ENCODE measurements at places on chromosomes 3 and 15.

DNA sequence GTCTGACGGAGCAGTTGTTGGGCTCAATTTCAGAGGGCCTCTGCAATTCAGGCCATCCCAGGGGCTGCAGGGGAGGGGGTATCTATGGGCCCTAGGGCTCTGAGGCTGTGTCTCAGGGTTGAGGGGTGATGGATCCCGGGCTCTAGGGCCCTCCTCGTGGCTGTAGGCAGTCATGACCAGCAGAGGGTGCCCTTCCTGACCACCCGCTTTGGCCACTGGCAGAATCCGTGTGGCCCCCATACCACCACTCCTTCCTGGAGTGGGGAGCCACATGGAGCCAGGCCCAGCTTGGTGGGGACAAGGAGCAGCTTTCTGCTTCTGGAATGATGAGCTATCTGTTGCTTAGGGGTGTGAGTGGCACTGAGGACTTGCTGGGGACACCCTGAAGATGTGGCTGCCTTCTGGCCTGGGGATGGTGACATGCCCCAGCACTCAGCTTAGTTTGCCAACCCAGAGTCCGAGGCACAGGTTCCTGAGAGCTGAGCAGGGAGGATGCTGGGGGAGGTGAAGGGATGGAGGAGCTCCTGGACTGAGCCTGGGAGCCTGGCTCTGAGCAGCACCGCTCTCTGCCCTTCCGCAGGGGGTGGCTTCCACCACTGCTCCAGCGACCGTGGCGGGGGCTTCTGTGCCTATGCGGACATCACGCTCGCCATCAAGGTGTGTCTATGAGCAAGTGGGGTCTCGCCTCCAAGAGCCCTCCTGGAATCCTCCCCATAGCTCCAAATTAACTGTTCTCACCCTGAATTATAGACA is 20.2 kb downstream of the HDAC11 start:
- no peak for DNase-seq

- DNase-seq, result peak; percentile 9
Observed at GRCh38 chr3:27483117-27484014, 818 bp downstream of the SLC4A7 start.

DNA sequence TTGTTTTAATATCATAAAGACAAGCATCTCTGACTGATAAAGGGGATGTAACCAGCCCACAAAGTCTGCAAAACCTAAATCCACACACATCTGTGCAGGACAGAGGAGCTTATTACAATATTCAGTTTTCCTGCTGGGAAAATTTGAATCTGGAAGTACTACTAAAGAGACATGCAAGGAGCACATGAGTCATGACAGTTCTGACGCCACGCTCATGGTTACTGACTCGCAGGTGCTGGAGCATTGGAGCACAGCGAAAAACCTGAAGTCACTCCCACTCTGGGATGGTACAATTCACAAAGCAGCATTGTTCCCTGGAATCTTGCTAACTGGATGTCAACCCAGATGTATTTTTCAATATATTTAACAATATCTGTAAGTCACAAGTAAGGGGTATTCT is 7.6 kb upstream of the ISL2 start:
- DNase-seq, result no peak

DNA sequence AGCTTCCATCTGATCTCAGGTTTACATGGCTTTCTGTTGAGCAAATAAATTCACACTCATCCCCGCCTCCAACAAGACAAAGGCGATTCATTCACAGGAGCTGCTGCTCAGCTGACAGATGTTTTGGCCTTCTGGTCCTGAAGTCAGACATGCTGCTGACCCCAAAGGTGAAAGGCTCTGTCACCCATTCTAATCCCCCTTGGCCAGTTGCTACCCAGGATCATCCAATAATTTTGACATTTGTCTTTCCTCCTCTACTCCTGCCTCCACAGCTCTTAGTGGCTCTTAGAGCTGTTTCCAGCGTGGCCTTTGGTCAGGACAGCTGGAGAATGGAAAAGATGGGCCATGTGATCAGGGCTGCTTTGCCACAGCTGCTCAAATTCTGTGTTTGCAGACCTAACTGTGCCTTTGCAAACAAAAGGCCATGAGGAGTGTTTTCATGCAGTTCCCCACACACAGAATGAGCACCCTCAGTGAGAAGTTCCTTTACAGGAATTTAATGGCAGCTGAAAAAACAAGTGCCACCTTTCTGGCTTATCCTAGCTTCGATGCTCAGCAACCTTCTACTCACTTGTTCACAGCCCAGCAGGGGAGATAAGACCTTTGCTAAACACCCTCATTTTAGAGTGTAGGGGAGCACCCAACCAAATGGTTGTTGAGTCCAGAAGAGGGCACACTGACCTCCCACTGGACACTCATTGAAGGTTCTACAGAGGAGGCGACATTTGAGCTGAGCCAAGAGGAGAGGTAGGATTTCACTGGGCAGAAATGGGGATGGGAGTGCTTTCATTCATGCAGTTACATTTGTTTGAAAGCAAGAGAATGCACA is 39.0 kb downstream of the CYP19A1 start:
- no peak for DNase-seq

DNA sequence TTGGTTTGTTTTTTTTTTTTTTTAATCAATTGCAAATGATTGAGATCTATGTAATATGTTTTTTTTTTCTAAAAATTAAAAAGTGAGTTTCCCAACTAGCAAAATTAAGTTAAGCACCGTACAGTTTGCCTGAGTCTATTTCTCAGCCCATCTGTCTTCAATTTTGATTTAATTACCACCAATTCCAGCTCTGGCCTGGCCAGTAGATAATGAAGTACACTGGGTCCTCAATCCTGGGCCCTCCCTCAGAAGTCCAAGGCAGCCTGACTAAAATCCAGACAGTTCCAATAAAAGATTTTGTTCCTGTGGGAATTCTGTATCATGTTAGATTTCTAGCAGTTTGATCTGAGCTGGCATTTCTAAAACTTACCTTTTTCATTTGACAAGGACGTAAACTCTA is 887.2 kb downstream of the NAALADL2 start:
- DNase-seq, result no peak

DNA sequence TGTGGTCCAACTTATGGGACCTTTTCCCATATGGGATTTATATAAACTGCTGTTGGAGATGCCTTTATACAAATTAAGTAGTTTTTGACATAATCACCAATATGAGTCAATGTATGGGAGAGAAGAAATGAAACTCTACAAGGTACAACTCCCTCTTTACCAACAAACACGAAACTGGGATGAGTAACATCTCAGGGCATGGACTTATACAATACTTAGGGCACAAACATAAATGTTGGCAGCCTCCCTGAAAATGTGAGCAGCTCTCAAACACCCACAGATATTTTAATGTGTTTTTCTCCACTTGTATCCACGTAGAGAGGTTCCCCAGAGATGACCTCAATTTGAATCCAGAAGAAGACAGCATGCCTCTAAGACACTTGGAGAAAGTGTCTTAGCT is 161.6 kb downstream of the MAGI1 start:
- DNase-seq, result no peak

DNA sequence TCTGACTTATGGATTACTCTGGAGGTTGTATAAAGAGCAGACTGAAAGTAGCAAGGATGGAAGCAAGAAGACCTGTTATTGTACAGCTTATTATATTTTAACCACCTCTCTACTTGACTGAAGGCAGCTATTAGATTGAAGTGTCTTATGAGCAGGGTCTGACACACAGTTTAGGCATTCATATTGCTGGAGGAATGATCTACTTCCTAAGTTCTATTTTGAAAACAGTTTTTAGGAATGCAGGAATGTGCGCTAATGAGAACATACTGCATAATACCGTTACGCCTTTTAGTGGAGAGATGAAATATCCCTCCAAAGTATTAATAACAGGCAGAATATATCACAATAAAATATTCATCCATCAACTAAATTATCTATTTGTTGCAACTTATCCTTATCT is 193.3 kb downstream of the ISL2 start:
- DNase-seq, result no peak

GRCh38 chr3:32026593-32026992 is 45.0 kb downstream of the ZNF860 start:
- DNase-seq, result no peak

DNA sequence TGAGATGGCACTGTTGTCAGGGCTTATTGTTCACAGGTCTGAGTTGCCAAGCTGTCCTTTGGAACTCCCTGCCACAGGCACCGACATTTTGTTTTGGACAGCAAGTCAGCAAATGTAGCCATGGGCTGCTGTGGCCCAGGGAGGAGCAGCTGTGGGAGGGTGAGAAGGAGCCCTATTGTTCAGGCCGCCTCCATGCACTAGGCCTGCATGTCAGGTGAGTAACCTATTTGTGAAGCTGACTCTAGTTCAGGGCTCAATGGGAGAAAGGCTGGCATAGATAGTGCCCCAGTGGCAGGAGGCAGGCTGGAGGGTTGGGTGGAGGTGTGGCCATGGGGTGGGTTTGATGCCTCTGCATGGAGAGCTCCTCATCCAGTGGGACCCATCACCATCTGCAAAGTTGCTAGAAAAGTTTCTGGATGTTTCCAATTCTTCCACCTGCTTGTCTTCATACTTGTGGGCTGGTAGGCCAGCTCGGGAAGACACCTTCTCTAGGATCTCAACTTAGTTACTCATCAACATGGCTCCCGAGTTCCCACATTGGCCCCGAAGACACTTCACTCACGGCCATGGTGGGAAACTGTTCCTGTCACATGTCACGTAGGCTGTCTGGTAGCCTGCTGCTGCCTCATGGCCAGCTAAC is 19.5 kb downstream of the AMOTL2 start:
- no peak for DNase-seq

DNA sequence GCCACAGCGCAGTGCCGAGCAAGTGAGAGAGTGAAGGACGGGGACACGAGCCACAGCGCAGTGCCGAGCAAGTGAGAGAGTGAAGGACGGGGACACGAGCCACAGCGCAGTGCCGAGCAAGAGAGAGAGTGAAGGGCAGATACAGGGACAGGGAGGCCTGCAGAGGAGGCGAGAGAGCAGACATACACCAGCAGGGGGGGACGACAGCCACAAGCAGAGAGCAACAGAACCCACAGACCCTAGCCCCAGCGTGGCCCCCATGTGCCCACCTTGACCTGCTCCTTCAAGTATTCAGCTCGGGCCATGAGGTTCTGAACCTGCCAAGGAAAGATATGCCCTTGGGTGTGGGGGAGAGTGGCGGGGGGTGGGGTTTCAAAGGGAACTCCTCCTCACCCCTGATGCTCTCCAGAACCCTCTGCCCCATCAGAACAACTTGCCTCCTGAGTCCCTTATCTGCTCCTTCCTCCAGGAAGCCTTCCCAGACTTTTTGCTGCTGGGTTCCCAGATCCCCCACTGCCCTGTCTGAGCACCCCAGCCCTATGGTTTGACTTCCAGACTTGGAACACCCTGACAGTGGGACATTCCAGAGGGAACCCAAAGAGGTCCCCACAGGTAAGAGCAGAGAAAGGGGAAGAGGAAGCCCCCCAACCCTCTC is 5.3 kb downstream of the ULK3 start:
- DNase-seq, result no peak

DNA sequence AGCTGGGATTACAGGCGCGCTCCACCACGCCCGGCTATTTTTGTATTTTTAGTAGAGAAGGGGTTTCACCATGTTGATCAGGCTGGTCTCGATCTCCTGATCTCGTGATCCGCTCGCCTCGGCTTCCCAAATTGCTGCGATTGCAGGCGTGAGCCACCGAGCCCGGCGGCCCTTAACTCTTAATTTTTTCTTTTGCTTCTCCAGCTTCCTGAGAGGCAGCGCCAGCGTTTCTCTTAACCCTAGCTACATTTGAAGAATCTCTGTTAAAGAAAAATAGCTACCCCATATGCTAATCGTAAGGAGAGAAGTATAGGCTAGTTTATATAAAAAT is 465 bp upstream of the GK5 start:
- DNase-seq, result no peak

DNA sequence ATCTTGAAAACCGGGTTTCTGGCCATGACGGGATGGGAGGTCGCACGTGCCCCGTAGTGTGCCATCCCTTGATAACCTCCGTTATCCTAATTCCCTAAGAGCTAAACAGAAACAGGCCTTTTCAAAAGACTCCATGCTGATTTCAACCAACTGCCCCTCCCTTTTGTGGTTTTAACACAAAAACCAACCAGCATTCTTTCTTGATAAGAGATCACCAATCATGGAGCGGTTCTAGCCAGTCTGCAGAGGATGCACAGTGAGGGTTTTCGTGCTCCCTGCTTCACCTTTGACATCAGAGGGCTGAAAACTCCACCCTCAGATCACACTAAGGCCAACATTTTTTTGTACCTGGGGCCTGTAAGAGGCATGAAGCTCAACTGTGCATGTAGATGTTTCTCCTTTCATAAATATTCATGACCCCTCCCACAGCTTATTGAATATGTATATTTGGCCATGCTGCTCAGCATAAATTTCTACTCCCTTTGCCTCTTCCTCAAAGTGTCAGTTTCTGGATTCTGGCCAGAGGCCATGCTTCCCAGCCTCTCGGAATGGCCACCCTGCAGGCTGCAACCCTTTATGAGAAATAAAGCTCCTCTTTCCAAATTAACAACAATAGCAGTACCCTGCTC is 41.3 kb downstream of the FAM3D start:
- no peak for DNase-seq

- no peak for DNase-seq
Observed at GRCh38 chr3:99439892-99440291, 198.5 kb upstream of the COL8A1 start.

- DNase-seq, result no peak
Observed at GRCh38 chr3:174414902-174415301, 444.2 kb upstream of the NAALADL2 start.

GRCh38 chr3:50936389-50936788 is 261.7 kb downstream of the DOCK3 start:
- DNase-seq, result no peak

DNA sequence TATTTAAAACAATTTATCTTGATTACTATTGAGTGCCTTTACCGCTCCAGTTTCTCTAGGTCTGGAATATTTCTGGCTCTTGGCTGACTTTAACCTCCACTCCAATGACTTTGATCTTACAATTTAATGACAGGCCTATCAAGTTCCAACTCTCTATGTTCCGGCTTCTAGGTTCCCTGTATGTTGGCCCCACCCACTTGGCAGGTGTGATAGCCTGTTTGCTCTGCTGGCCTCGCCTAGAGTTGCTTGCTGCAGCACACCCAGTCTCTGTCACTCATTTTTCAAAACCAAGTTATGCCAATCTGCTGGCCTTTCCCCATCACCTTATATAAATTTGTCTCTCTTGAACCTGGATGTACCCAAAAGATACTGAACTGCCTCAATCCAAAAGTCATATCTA is 428.0 kb downstream of the ROBO1 start:
- no peak for DNase-seq

- DNase-seq, result no peak
Observed at GRCh38 chr15:91224755-91225380, 124.8 kb downstream of the SV2B start.

DNA sequence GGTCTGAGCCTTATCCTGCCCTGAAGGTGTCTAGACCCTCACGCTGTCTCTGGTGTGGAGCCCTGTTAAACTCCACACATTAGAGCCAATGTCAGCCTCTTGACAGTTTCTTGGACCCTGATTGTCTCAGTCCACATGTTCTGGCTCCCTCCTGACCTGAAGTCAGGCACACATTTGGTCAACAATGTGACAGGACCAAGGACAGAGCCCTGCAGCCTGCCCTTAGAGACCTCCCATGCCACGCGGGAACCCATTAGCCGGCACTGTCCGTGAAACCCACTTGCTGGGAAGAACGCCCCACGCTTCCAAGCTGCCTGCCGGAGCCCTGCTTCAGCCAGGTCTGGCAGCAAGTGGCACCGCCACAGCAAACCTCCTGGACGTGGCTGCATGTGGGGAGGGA is 162.7 kb upstream of the LINGO1 start:
- DNase-seq, result no peak
